ENCODE measurements at places on chromosomes 6 and 20. TPM values are rescaled to one million over a fixed set of nuclear protein-coding genes. Genes with fewer than 3 reads are reported as not detected.

GRCh38 chr20:53492212-53492611 lies 101.4 kb downstream of the ZNF217 start:
- H3K4me3 ChIP-seq = no peak overlapping the region
- no peaks in the 10 kb centered on the region for H3K27me3 ChIP-seq
- H3K27ac ChIP-seq = no peak overlapping the region
- no peaks in the 10 kb centered on the region for H3K4me1 ChIP-seq
- H3K36me3 ChIP-seq = no peaks in the 10 kb centered on the region

GRCh38 chr6:48183178-48183577 lies 72.2 kb upstream of the PTCHD4 start:
- DNase-seq = no peak
- no peak overlapping the region for H3K4me3 ChIP-seq
- no peak overlapping the region for H3K27ac ChIP-seq
- no peaks in the 10 kb centered on the region for H3K36me3 ChIP-seq
- H3K27me3 ChIP-seq = no peaks in the 10 kb centered on the region

Gene GRIK2
- not detected for total RNA-seq

- H3K27me3 ChIP-seq = no peaks in the 10 kb centered on the region
- no peak overlapping the region for H3K27ac ChIP-seq
Observed at GRCh38 chr6:155004017-155004416, 8.9 kb downstream of the TIAM2 start.

- peak overlapping the region; percentile 41 for H3K27ac ChIP-seq
- H3K4me1 ChIP-seq = peaks cover 35% of the 10 kb centered on the region
- peak; percentile 70 for DNase-seq
- peaks cover 51% of the 10 kb centered on the region for H3K27me3 ChIP-seq
- H3K36me3 ChIP-seq = no peaks in the 10 kb centered on the region
- peak overlapping the region; percentile 54 for H3K4me3 ChIP-seq
Observed at GRCh38 chr6:105994591-105995390, 91.3 kb upstream of the PRDM1 start.

DNA sequence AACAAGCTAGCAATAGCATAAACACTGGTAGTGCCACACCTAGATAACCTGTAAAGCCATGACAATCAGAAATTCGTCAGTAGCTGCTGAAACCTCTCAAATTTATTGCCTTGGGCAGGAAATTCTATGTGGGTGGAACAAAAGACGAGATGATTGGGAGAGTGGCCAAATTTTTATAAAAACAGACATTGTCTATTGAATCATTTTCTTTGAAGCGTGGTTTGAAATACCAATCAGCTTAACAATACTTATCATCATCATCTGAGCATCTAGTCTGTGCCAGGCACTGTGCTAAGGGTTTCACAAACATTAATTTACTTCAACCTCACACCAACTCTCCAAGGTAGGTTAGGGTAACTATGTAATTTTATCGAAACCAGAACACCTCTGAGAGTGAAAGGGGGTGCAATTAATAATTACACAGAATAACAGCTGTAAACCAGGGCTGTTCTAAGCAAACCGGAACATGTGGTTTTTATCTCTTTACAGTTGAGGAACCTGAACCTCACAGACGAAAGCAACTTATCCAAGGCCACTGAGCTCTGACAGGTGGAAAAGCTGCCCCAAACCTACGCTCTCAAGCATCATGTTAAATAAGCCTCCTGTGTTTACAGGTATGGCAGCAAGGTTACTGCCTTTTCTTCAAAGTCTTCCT lies 43.4 kb downstream of the NHSL1 start:
- peak overlapping the region; percentile 15 for H3K27ac ChIP-seq
- H3K4me3 ChIP-seq = no peak overlapping the region
- DNase-seq = no peak
- H3K27me3 ChIP-seq = no peaks in the 10 kb centered on the region
- H3K4me1 ChIP-seq = peaks cover 2% of the 10 kb centered on the region

- no peak for DNase-seq
- H3K4me1 ChIP-seq = no peaks in the 10 kb centered on the region
- no peak overlapping the region for H3K4me3 ChIP-seq
- H3K36me3 ChIP-seq = no peaks in the 10 kb centered on the region
Observed at GRCh38 chr6:81876971-81877370, 124.5 kb upstream of the TENT5A start.

Gene AVP
- not detected for total RNA-seq

- no peaks in the 10 kb centered on the region for H3K4me1 ChIP-seq
- no peaks in the 10 kb centered on the region for H3K36me3 ChIP-seq
- no peak overlapping the region for H3K27ac ChIP-seq
- no peaks in the 10 kb centered on the region for H3K27me3 ChIP-seq
- peak; percentile 61 for DNase-seq
Observed at GRCh38 chr20:561437-562231, 18.0 kb upstream of the CSNK2A1 start.

DNA sequence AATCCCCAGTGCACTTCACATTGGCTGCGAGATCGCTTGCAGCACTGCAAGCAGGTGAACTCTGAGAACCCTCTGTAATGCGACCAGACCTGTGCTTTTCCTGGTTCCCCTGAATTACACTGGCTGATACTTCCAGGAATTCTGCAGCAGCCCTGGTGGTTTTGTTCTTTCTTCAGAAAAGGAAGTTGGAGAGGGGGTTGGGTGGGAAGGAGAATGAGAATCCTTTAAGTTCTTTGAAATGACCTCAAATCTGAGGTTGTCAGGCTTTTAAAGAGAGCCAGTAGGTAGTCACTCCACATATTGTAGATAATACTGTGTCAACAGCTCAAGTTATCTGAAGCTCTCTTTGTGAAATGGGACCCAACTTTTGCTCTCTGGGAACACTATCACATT lies 62.4 kb downstream of the GCNT2 start:
- H3K27ac ChIP-seq = no peak overlapping the region
- H3K27me3 ChIP-seq = no peaks in the 10 kb centered on the region
- H3K4me1 ChIP-seq = peaks cover 3% of the 10 kb centered on the region
- DNase-seq = no peak
- no peaks in the 10 kb centered on the region for H3K36me3 ChIP-seq

Gene GTSF1L
- total RNA-seq = not detected

GRCh38 chr6:131819572-131820124 lies 11.8 kb downstream of the ENPP1 start:
- no peak overlapping the region for H3K4me3 ChIP-seq
- H3K4me1 ChIP-seq = no peaks in the 10 kb centered on the region
- peaks cover 5% of the 10 kb centered on the region for H3K27me3 ChIP-seq

- no peak for DNase-seq
- no peak overlapping the region for H3K4me3 ChIP-seq
- H3K27me3 ChIP-seq = no peaks in the 10 kb centered on the region
- H3K36me3 ChIP-seq = no peaks in the 10 kb centered on the region
- H3K27ac ChIP-seq = no peak overlapping the region
- H3K4me1 ChIP-seq = no peaks in the 10 kb centered on the region
Observed at GRCh38 chr6:84309336-84309735, 81.9 kb upstream of the CEP162 start.

DNA sequence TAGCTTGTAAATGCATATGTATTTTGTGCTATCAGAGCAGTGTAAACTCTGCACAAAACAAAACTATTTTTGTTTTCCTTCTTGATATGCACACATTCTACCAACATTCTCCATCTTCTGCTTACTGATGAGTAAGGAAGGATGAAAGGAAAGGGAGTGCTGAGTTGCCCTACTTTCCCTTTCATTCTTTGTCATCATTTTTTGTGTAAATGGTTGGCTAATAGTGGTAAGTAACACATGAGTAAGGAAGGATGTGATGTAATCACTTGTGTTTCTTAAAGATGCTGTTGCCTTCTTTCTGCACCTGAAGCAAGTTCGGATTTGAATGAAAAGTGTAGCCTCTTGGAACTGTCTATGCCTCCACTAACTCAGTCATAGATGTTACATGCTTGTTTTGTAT lies 4.6 kb upstream of the REV3L start:
- H3K36me3 ChIP-seq = peaks cover 3% of the 10 kb centered on the region
- DNase-seq = peak; percentile 68
- H3K4me1 ChIP-seq = peaks cover 4% of the 10 kb centered on the region
- peak overlapping the region; percentile 62 for H3K27ac ChIP-seq
- no peak overlapping the region for H3K4me3 ChIP-seq
- H3K27me3 ChIP-seq = no peaks in the 10 kb centered on the region

Gene RAB44
- 0.70 TPM for total RNA-seq

- no peaks in the 10 kb centered on the region for H3K36me3 ChIP-seq
- DNase-seq = no peak
- H3K27ac ChIP-seq = no peak overlapping the region
- no peak overlapping the region for H3K4me3 ChIP-seq
- H3K27me3 ChIP-seq = no peaks in the 10 kb centered on the region
- H3K4me1 ChIP-seq = peaks cover 34% of the 10 kb centered on the region
Observed at GRCh38 chr20:64177787-64178186, 13.5 kb downstream of the MYT1 start.

Gene NRSN1
- total RNA-seq = not detected

DNA sequence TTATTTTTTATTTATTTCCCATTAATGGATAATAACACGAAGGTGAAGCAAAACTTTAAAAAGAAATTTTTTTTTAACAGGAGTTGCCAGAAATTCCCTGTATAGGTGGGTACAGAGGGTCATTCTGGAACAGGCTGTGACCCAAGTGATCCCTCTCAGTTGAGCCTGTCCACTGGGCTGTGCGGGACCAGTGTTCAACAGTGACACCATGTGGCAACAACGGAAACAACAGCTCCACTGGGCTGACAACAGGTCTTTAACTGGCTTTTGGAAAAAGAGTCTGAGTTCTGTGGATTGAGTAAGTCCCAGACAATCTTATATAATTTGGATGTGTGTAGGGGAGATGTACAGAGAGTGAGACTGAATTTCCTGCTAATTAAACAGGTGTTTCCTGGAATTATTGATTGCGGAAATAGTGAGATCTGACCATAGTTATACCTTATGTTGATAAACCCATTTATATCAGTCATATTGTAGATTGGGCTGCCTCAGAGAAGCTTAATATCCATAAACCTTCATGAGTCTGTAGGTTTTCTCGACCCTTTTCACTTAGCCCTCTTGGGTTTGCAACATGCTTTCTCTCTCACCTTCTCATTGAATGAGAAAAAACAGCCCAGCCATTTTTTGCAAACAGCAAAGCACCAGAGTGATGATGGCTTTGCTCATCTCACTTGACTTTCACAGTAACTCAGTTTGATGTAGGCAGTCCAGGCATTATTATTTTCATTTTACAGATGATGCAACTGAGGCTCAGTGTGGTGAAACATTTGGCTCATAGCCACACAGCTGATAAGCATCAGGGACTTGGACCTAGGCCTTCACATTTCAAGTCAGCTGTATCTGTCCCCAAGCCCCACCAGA lies 17.5 kb downstream of the KIAA1755 start:
- H3K27ac ChIP-seq = no peak overlapping the region
- H3K4me1 ChIP-seq = no peaks in the 10 kb centered on the region
- H3K27me3 ChIP-seq = no peaks in the 10 kb centered on the region
- H3K4me3 ChIP-seq = no peak overlapping the region
